ENCODE measurements at places on chromosomes 16 and 17.

DNA sequence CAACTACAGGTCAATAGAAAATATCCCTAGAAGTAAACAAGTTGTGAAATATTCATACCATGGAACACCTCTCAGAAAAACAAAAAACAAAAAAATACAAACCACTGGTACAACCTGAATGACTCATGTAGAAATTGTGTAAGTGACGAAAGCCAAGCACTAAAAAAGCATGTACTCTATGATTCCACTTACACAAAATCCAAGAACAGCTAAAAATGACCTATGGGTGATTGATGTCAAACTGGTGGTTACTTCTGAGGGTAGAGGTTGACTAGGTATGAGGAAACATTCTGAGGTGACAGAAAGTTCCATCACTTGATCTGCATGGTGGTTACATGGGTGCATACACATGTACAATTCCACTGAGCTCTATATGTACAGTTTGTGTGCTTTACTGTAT, 31.1 kb downstream of the DHRS7C start:
- DNase-seq: no peak

GRCh38 chr17:65456368-65457151, 104.9 kb downstream of the AXIN2 start:
- no peak for DNase-seq

GRCh38 chr17:46033392-46033791, 34.3 kb downstream of the STH start:
- no peak for DNase-seq

DNA sequence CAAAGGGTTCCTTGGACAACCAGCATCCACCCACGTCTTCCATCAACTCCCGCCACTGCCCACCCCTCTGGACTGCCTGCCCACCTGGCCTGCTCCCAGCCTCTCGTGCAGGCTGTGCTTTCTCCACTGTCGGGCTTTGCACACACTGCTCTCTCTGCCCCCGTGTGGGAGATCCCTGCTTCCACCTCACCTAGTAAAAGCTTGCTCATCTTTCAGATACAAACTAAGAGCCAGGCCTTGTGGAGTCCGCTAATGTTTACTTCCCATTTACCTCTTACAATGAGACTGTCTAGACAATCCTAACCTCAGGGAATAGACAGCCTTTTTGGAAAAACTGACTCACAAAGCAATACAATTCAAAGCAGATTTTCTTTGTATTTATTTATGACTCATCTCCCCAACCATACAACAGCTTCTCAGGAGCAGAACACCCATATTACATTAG, 67.6 kb downstream of the USP31 start:
- DNase-seq: peak; percentile 22

GRCh38 chr17:6681671-6682070, 30.1 kb downstream of the C17orf100 start:
- no peak for DNase-seq

Measured in GM04504 (cell line).